ENCODE measurements at places on chromosomes 2 and 18.

- no peak for DNase-seq
These were observed 313.9 kb downstream of the EXOC6B start for GRCh38 chr2:72511906-72512305.

- no peak for DNase-seq
These were observed 32.5 kb downstream of the HS6ST1 start for GRCh38 chr2:128286011-128286721.

DNA sequence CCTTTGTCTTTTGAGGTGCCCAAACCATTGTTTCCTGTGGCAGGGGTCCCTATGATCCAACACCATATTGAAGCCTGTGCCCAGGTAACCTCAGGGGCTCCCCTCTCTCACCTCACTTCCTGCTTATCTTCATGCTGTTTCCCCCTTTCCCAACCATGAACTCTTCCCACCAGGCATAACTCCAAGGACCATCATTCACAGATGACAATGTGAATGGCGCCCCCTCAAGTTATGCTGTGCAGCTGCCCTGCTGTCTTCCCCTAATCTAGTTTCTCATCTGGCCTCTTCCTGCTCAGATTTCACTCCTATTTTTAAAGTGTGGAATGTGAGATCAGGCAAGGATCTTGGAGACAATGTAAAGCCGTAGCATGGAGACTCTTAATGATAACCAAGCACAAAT, 1.4 kb downstream of the GMPPA start:
- DNase-seq: no peak

- DNase-seq: no peak
These were observed 465.5 kb upstream of the FSHR start for GRCh38 chr2:49619804-49620203.

DNA sequence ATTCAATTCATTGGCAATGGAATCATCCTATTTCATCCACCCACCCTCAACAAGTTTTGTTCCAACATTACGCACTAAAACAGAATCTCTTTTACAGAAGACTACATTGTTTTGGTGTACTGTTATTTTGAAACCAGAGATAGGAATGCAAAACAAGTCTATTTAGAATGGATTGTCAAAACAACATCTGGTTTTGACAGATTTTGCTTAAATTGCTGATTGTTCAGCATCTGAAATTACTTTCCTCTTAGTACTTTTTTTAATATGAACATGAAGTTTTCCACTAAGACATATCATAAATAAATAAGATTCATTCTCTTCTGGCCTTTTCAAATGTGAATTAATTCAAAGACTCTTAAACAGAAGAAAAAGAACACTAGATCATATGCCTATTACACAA, 323.9 kb upstream of the TFPI start:
- DNase-seq: no peak
